Stomach (tissue), 19 donors: ENCODE measurements at places on chromosomes 5 and 9. TPM values are rescaled to one million over a fixed set of nuclear protein-coding genes. Genes with fewer than 3 reads are reported as not detected.

- DNase-seq: no peak
These were observed 93.7 kb downstream of the SGCD start for GRCh38 chr5:156420665-156421064.

DNA sequence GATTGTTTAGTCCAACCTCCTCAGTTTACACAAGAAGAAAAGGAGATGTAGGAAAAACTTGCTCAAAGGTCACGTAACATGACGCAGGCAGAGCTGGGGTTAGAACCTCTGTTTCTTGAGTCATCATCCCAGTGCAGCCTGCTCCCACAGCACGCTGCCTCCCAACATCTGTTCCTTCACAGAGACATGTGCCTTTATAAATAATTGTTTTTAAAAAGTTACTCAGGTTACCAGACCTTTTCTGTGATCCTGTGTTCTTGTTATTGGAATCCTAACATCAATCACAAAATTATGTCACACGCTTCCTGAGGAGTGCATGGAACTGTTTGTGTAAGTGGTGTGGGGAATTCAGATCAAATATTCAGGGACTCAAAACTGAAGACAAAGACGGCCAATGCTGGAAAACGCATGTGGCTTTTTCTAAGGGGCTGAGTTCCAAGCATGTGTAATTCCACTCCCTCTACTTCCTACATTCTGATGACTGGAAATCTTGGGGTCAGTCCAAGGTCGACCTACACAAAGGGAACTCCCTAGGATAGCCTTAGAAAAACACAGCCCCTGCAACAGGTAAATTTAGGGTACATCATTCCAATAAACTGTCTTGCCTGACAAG is 184.3 kb downstream of the TSSK1B start:
- DNase-seq: peak; percentile 82

- DNase-seq: peak; percentile 93
These were observed 32.9 kb upstream of the STXBP1 start for GRCh38 chr9:127578952-127579853.

The LTC4S gene
- total RNA-seq: 17.1 TPM
